ENCODE measurements at places on chromosomes 13 and 19.

- DNase-seq = no peak
Observed at GRCh38 chr13:109383683-109384082, 402.7 kb downstream of the IRS2 start.

DNA sequence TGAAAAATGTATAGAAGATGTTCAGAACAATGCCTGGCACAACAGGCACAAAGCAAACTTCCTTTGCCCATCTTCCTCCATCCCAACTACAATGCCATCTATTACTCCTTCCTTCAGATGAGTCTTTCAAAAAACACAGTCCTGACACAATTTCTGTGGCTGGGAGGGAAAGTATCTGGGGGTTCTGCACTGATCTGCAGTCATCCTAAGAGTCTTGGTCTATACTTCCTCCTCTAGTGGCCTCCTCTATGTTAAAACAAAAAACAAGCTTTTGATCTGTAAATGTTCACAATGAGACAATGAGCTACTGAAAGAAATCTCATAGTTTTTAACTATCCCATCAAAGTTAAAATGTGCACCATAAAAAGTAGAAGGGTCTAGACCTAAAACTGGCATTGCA lies 44.8 kb downstream of the USP12 start:
- DNase-seq = no peak

DNA sequence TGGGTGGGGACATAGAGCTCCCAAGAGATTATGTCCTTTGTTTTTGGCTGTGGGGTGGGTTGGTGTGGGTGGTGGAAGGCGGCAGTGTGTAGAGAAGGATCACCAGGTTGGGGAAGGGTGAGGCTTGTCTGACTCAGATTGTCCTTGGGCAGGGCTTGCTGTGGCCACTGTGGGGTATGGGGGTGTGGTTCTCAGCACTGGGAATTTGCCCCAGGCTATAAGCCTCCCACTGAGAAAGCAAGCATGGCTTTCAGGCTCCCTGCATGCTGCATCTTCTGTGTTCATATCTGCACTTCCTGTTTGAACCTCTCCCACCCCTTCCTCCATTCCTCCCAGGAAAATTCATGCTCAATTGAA lies 34.9 kb downstream of the DNAJC15 start:
- no peak for DNase-seq

- peak; percentile 73 for DNase-seq
Observed at GRCh38 chr19:18735324-18735723, 51.8 kb downstream of the CRTC1 start.

DNA sequence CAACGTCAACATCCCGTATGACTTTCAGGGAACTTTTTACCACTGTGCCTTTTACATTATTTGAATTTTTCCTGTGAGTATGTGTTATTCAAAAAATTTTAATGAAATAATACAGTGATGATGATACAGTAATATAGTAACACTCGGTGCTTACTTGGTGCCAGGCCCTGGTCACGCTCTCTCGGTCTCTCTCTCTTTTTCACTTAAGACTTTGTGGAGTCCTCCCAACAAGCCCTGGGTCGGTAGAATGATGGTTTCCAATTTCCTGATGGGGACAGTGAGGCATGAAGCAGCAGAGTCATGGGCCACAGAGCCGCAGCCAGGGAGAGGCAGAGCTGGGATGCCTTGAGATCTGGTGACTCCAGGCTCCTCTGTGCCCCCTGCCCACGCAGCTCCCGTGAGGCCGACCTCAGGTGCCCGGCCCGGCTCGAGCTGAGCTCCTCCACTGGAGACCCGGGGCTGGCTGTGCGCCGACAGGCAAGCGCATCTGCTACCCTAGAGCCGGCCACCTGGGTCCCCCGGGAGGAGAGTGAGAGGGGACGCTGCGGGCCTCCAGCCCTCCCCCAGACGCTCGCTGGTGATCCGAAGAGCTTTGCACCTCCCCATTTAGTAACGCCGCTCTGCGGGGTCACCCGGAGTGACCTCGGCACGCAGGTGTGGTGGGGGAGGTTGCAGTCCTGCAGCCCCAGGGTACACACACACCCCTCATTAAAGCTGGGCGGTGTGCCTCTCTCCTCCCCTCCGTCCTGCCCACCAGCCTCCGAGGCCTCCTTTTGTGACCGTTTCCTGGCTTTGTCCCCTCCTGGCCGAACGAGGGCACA lies 4.4 kb upstream of the SBK3 start:
- DNase-seq = no peak

DNA sequence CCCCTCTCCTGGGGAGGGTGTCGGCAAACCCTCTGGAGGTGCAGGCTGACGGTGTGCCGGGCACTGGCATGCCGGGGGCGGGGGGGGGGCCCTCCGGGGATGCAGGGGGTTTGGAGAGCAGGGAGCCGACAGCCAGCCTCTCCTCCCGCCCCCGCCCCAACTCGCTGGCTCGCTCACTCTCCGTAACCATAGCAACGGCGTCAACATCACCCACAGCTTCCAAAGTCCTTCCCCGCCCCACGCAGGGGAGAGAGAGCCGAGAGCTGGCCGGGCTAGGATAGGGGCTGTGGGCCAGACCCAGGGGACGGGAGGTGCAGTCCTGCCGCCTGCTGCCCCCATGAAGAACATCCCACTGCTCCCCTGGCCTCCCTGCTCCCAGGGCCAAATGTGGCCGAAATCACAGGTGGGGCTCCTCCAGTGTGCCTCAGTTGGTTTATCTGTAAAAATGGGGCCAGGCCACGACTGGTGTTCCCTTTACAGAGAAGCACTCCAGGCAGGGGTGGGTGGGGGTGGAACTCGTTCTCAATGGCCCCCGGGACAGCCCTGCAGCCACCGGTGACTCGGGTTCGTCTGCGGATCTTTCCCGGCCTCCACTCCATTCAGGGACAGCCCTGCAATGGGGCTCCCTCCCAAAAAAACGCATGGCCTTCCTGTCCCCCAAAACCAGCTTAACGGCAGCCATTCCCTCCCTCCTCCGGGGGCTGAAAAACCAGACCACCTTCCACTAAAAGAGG lies 3.2 kb downstream of the KLF16 start:
- DNase-seq = peak; percentile 53

GRCh38 chr19:43552616-43553015 lies 19.6 kb downstream of the ZNF575 start:
- peak; percentile 53 for DNase-seq

- no peak for DNase-seq
Observed at GRCh38 chr19:54345938-54346386, 7.0 kb upstream of the LILRA4 start.

- DNase-seq = no peak
Observed at GRCh38 chr19:1001538-1002166, 1.4 kb downstream of the GRIN3B start.

- peak; percentile 90 for DNase-seq
Observed at GRCh38 chr13:41547251-41548000, 90.1 kb downstream of the RGCC start.

DNA sequence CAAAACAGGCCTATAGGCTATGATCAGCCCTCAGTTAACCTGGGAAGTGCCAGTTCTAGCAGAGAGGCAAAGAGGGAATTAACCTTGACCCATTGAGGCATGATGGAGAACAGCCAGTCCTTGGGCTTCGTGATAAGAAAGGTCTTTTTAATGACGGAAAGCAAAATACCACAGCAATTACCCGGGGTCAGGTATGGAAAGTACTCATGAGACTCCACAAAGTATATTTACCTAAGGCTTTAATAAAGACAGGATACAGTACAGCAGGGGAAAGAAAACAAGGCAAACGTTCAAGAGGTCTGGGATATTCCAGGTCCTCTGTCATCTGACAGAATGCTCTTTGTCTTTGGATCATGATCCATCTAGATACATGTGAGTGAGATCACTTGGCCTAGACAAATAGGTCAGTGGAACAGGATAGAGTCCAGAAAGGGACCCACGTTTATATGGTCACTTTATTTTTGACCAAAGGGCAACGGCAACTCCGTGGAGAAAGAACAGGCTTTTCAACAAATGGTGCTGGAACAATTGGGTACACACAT lies 52.2 kb downstream of the WDFY2 start:
- no peak for DNase-seq

DNA sequence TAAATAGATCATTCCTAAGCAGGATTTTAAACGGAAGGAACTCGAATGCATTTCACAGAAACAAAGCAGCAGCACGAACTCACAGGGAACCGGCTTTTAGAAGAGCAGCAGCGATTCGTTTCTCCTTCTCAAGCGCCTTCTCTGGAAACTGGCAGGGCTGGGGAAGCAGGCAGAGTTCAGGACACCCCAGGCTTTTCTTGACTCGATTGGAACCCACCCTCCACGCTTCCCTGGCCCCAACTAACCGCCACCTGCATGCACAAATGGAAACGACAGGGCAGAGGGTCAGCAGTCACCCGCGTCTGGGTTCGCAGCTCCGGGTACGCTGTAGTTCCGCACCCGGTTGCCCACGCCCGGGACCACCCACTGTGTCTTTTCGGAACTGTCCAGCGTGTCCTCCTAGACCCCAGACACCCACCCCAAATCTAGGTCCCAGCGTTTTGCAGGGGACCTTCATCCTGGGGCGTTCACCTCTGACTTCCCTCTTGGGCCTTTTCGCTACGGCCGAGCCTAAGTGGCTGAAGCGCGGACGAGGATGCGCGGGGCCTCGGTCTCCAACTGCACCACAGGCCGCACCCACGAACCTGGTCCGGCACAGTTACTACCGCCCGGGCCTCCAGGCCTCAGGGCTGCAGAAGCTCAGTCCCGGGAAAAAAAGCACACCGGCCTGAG lies 500 bp downstream of the ZFP30 start:
- no peak for DNase-seq

DNA sequence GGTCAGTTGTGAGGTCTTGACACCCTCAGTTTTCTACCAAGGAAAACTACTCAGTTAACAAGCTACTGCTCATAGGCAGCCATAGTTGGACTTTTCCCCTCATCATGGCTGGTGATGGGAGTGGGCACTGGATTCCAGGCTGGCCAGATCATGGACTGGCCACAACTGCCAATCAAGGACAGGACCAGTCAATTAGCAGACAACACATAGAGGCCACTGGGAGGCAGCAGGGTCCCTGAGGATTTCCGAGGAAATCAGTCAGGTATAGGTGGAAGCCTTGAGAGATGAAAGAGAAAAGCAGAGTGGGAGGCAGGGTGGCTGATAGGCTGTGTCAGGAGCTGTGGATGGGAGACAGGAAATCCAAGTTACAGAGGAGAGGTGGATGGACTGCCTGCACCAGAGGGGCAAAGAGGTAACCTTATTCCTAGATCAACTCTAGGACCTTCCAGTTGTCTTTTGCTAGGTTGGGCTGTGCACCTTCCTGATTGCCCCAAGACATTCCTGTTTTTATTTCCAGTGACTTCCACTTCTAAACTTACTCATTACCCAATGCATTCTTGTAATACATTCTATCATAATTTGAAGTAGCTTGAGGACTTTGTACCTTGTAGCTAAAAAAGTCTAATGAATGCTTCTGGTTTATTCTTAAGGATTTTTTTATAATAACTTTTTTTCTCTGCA lies 361.8 kb downstream of the KCNRG start:
- DNase-seq = peak; percentile 80

GRCh38 chr19:23118400-23118799 lies 1.6 kb downstream of the ZNF730 start:
- no peak for DNase-seq

GRCh38 chr19:4597975-4598671 lies 38.6 kb upstream of the SEMA6B start:
- no peak for DNase-seq

DNA sequence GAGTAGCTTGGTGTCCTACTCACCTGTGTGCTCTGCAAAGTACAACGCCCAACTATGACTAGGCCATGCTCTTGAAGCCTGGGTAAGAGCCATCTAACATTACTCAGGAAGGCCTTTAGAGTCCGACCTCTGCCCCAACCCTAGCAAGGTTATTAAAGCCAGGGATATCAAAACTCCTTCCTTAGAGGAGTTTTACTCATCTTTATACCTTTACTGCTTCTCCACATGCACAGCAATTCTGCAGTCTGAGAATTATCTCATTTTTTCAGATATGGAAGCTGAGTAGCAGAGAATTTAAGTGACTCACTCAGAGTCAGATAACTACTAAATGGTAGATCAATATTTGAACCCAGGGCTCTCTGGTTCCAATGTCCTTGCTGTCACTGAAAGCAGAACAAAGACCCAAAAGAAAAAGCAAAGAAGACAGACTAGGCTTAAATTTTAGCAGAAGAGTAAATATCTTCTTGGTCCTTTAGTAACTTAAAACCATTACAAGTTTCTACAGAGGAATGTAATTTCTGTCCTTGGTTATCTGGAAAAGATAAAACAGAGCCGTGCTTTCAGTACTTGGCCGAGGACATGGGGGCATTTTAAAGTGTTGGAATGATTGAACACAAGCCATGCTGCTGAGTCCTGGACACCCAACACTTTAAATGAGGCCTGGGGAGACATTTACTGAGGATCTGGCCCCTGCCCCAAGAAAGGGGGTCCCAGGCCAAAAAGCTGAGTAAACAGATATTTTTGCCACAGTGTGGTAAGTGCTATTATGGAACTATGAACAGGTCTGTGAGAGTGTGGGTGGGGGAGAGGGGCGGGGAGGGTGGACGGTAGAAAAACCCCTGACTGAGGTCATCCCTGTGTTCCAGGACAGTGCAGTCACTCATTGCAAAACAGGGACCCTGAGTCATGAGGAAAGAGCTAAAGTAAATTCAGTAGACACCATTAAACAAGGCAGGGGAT lies 18.4 kb upstream of the KPNA3 start:
- no peak for DNase-seq

DNA sequence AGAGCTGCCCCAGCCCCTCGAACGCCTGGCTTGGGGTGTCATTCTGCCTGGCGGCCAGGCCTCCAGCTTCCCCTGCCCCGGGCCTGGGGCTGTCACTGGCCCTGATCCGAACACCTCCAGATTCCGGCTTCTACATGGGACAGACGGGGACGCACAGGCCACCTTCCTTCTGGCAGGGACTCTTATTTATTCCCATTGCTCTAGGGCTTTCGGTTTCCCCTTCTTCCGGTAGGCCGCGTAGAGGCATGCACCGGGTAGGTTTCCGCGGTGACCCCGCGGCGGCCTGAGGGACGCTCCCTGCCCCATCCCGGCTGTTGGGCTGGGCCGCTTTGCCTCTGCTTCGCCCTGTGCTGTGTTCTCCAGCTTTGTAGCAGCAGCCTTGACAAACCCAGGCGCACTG lies 28.2 kb downstream of the CERS1 start:
- no peak for DNase-seq

DNA sequence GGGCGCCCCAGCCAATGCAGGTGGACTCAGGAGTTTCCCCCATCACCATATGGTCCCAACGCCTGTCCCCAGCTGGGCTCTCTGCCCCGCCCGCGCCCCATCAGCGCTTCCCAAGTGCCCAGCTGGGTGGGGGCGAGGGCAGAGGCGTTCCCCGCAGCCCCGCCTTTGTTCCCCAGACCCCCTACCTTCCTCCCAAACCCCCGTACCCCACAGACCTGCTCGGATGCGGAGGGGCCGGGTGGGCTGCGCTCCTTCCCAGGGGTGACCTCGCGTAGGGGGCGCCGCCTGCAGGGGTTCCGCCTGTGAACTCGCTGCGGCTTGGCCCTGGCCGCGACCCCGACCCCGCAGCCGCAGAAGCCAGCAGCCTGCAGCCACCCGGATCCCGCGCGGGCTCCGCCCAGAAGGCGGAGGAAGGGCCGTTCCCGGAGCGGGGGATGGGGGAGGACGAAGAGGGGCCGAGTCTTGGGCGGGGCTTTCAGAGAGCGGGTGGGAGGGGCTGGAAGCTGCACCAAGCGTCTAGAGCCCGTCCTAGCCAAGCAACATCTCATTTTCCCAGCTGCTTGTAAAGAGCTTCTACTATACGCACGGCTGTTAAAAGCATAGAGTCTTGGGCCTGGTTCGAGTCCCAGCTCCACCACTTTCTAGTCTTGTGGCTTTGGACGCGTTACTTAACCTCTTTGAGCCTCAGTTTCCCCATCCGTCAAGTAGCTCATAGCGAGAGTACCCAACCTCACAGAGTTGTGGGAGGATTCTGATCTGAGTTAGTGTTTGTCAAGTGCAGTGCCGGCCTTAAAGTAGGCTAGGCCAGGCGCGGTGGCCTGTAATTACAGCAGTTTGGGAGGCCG lies at the start of gene RAB3D:
Gene RAB3D (minus strand): TSS at position 404 of the 845 bp plus-strand sequence. CDS start 2,258 bp downstream, outside the sequence.
- peak; percentile 97 for DNase-seq
